ENCODE measurements at places on chromosomes 12 and 14.

GRCh38 chr14:71497645-71498086 lies 434.6 kb upstream of the RGS6 start:
- peak; percentile 39 for DNase-seq

GRCh38 chr14:77903937-77904617 lies 104.2 kb downstream of the ADCK1 start:
- no peak for DNase-seq

- DNase-seq, result no peak
These were observed 1277.3 kb downstream of the SLC16A7 start for GRCh38 chr12:60872850-60873713.

DNA sequence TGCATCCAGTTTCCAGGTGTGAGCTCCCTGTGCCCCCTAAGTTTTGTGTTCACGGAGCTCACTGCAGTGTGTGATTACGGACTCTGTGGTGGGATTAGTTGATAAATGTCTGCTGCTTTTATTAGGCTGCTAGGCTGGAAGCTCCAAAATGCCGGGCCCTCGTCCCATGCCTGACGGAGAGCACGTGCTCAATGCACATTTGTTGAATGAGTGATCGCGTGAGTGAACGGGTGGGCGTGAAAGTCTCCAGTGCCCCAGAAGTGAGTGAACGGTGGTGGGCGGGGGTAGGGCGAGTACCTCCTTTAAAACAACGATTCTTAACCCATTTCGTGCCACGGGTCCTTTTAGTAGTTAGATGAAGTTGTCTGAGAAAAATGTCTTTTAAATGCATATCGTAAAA lies 175.5 kb downstream of the AACS start:
- no peak for DNase-seq

GRCh38 chr12:11133162-11133561 lies 1.3 kb downstream of the TAS2R30 start:
- DNase-seq, result no peak

DNA sequence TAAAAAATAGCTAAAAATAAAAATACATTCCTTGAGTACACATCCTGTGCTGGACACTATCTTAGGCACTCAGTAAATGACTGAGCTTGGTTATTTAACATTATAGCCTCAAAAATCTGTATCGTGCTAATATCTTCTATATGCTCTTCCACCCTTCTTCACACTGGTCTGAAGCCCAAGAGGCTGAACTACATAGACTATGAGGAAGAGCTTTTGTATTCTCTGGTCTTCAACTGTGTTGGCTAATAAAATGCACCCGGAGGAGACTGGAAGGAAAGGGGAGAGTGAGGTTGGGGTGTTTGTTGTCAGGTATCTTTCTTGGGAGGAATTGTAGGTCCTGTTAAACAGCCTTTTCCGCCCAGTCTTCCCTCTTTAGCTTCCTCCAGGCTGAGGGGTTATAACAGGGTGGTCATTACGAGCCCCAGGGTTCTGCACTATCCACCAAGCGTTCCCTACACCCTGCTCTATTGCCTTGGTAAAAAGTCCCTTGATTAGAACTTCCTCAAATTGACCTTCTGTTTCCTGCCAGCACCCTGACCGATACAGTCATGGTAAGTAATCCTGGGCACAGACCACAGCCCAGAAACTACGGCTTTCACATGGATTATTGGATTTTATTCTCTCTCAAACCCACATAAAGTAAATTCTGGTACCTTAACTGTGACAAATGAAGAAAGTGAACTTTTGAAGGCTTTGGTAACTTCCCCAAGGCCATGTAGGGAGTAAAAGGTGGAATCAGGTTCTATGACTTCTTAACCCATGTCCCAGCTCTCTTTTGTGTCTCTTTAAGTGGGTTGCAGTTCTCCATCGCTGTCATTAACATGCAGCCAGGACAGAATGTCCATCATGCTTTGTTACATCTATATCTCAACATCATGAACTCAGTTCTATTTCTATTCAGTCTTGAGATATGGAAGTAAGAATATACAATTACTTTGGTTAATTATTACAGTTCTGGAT lies 71.3 kb downstream of the PTHLH start:
- no peak for DNase-seq

DNA sequence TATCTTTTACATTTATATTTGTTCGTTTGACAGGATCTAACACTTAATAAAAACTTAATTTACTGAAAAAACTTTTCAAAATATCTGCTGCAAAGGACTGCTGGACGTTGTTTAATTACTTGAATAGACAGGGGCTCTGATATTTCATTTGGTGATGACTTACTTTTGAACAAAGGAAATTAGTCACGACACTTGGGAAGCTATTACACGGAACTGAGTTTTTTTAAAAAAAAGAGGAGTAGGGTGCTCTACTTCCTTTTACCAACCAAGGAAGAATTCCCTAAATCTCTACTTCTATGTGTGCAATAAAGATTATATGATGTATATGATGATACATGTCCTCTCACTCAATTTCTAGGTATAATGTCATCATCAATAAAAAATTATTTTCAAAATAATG lies 4.7 kb downstream of the FGD6 start:
- no peak for DNase-seq

DNA sequence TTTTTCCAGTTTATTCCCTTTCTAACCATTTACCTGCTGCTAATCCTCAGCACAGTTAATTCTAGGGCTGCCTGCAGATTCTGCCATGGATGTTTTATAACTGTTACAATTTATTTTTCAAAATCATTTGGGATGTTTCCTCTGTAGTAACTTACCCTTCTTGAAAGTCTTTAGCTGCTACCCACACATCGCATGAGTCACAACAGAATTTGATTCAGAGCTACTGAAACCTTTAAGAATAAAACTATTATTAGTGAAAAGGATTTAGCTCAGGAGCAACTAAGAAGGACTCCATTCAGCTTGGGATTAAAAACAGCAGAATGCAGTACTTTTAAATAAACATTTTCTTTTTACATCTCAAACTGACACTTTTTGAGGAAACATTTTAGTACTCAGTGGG lies 41.7 kb upstream of the RGS6 start:
- DNase-seq, result no peak

GRCh38 chr12:15584366-15585041 lies 204.7 kb downstream of the EPS8 start:
- peak; percentile 70 for DNase-seq

DNA sequence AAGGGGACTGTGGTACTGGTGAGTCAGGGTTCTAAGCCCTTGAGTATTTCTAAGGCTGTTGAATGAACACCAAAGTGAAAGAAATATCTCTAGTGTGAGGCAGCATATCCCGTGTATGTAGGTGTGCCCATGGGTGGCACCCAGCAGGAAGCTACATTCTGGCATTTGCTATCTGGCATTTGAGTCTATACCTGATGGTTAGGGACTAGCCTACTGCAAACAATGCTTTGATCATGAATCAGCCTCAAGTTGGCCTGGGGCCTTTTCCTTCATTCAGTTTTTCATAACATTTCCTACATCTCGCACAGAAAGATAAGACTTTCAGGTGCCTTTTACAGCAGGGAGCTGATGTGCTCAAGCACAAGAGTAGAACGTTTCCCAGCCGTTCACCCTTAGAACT lies 85.7 kb upstream of the E2F7 start:
- DNase-seq, result no peak

- peak; percentile 16 for DNase-seq
These were observed 96.4 kb downstream of the EFCAB11 start for GRCh38 chr14:89858089-89858488.

GRCh38 chr14:32762886-32763285 lies 175.8 kb upstream of the NPAS3 start:
- peak; percentile 31 for DNase-seq

DNA sequence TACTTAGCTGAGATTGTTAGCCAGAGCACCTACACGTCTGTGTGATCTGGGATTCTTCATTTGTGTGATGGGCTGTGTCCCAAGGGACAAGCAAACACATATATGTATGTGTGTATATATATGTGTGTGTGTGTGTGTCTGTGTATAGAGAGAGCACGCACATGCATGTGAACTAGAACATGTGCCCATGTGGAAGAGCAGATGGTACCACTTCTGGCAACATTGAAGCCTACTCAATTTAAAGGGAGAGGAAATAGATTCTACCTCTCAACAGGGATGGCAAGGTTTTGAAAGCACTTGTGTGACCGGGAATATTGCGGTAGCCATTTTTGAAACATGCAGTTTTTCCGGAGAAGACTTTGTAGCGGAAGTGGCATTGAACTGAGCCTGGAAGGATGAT lies 1.4 kb downstream of the TOMM20L start:
- DNase-seq, result no peak

DNA sequence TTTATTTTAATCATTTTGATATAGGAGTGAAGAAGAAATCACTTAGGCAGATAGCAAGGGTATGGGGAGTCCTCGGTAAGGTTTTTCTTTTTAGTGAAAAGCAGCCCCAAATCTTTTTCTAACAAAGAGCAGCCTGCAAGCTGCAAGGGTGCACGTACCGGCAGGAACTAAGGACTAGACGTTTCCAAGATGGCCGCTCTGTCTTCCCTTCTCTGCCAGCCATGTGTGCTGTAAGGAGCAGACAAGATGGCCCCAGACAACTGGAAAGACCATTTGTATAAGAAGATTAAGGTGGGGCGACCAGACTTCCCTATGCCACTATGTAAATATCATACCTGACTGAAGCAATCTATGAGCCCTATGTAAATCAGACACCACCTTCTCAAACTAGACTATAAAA lies 79.6 kb downstream of the TXNDC16 start:
- no peak for DNase-seq

GRCh38 chr14:31657917-31658316 lies 96.7 kb downstream of the NUBPL start:
- DNase-seq, result no peak

GRCh38 chr14:96085369-96085768 lies 46.2 kb downstream of the C14orf132 start:
- peak; percentile 68 for DNase-seq
